ENCODE measurements at places on chromosomes 1 and 21. TPM values are rescaled to one million over a fixed set of nuclear protein-coding genes. Genes with fewer than 3 reads are reported as not detected.

UQCRHL gene
- 1.5 TPM for total RNA-seq

IGSF5 gene
- total RNA-seq: not detected

TRAF3IP3 gene
- total RNA-seq: 7.1 TPM

IL22RA1 gene
- 4.2 TPM for total RNA-seq

AIM2 gene
- not detected for total RNA-seq

LRRN2 gene
- 3.4 TPM for total RNA-seq

LINGO4 gene
- total RNA-seq: 0.98 TPM

COL9A2 gene
- 7.1 TPM for total RNA-seq

NAV1 gene
- total RNA-seq: 45.9 TPM

MRPS15 gene
- total RNA-seq: 54.0 TPM

APP gene
- 315 TPM for total RNA-seq

CEP170 gene
- total RNA-seq: 39.3 TPM

Measured in vagina (tissue), 2 donors.